ENCODE measurements at places on chromosomes 2 and 18.

DNA sequence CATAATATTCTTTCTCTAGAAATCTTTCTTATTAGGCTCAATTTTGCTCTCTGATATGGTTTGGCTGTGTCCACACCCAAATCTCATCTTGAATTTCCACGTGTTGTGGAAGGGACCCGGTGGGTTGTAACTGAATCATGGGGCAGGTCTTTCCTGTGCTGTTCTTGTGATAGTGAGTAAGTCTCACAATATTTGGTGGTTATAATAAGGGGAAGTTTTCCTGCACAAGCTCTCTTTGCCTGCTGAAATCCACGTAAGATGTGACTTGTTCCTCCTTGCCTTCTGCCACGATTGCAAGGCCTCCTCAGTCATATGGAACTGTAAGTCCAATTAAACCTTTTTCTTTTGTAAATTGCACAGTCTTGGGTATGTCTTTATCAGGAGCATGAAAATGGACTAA is 73.8 kb downstream of the CAVIN2 start:
- DNase-seq = no peak

- DNase-seq = peak; percentile 23
Measured at GRCh38 chr2:25043241-25043867, 1.5 kb downstream of the EFR3B start.

- DNase-seq = no peak
Measured at GRCh38 chr2:231390667-231391066, 4.8 kb upstream of the B3GNT7 start.

DNA sequence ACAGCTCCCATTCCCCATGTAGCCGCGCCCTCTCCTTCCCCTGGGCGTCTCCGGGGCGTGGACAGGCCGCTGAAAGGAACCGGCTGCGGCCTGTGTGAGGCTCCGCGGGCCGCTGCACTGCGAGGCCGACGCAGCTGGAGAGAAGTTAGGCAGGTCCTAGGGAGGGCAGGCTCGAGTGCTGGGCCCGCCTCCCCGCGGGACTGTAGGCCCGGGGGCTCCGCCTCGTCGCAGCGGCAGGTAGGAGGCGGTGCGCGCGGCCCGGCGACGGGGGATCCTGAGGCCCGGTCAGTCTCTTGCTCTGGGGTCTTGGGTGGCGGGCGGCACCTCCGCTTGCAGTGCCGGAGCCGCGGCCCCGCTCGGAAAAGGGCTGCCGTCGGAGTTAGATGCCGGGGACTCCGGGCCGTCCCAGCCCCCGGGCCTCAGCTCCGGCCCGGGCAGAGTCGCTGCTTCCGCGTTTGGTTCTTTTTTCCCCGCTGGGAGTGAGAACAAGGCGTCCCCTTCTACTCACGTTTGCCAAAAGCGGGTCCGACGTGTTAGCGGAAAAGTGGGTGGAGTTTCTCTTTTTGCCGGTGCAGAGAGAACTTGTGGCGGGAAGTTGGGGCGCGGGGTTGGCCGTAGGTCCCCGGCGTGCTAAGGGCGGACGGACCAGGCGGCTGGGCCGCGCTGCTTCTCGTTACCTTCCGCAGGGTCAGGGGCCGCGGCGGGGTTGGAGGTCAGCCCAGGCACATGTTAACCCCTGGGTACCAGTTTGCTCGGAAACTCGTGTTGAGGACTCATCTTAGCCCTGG is at the start of gene VRK2:
TSS of gene VRK2 (plus strand) at position 222 of the 788 bp plus-strand sequence. CDS start 2,026 bp downstream, outside the sequence.
- DNase-seq = peak; percentile 69

GRCh38 chr18:58335223-58335622 is 291.2 kb downstream of the NEDD4L start:
- DNase-seq = no peak

DNA sequence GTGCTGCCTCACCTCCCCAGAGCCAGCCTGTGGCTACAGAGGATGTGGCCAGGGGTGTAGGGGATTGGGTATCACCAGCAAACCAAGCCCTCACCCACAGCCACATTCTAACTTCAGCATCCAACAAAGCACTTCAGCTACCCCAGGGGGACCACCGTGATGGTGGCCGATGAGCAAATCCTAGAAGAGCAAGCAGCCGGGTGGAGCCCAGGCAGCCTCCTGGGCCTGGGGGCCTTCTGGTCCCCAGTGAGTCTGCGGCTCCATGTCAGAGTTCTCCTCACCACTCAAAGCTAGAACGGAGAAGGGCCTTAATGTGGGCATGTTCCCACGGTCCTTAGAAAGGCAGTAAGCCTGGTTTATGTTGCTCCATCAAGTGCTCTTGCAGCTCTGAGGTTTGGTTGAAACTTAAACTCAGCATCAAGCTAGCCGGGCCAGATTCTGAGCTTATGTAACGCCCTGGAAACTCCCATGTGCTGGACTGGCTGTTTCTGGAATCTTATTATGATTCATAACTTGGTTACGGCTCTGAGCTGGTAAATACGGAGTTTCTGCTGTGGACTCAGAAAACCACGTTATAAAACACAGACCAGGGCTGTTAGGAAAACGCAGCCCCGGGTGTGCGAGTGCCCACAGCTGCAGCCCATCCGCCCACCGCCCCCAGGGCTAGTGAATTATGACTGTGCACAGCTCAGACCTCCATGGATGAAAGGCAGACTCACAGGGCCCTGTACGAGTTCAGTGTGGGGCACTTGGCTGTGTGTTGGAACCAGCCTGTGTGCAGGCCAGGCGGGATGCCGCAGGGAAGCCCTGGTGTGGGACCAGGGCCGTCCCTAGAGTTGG is 99.8 kb downstream of the SEPTIN10 start:
- DNase-seq = peak; percentile 19

GRCh38 chr18:76075777-76076176 is 419.3 kb downstream of the ZNF516 start:
- DNase-seq = no peak

- DNase-seq = no peak
Measured at GRCh38 chr2:240462073-240462706, 26.7 kb downstream of the GPC1 start.

DNA sequence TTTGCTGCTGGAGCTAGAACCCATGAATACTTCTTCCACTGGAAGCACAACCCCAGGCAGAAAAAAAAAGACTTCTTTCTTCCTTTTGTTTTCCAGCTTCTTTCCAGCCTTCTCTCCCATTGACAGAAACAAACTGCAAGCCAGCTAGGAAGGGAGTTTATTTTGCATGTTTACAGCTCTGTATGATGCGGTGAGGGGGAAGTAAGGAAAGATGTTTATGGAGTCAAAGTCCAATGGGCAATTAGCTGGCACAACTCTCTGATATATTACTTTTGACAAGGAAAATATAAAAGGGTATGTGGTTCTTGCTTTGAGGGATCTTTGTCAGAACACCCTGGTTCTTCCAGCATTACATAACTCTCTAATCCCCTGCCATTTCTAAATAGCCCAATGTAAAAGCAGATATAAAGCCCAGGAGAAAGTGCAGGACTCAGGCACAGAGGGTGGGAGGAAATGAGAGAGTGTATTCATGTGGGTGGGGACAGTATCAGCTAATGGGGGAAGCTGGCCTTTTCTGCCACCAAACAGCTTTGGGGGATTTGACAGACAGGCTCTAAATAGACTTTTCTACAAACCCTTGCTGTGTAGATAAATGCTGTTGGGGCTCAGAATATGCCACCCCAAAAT is 9.3 kb upstream of the NMS start:
- no peak for DNase-seq

DNA sequence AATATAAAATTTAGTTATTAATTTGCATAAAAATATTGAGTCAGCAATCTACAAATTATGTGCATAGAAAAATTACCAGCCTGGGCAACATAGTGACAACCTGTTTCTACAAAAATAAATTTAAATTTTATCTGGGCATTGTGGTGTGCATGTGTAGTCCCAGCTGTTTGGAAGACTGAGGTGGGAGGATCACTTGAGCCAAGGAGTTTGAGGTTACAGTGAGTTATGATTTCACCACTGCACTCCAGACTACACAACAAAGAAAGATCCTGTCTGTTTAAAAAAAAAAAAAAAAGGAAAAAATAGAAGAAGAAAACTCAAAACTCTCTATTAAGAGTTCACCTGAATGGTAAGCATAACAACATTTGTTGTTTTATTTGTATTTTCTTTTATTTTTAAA is 1048.4 kb upstream of the CDH2 start:
- DNase-seq = no peak

GRCh38 chr18:72100465-72101004 is 443.6 kb downstream of the CBLN2 start:
- no peak for DNase-seq

GRCh38 chr2:163528640-163529217 is 207.1 kb downstream of the FIGN start:
- no peak for DNase-seq

- DNase-seq = no peak
Measured at GRCh38 chr2:223855426-223855825, 18.0 kb upstream of the AP1S3 start.

GRCh38 chr18:6396276-6396675 is 18.4 kb downstream of the L3MBTL4 start:
- DNase-seq = no peak

- DNase-seq = no peak
Measured at GRCh38 chr18:79955302-79956075, 4.0 kb upstream of the SLC66A2 start.

DNA sequence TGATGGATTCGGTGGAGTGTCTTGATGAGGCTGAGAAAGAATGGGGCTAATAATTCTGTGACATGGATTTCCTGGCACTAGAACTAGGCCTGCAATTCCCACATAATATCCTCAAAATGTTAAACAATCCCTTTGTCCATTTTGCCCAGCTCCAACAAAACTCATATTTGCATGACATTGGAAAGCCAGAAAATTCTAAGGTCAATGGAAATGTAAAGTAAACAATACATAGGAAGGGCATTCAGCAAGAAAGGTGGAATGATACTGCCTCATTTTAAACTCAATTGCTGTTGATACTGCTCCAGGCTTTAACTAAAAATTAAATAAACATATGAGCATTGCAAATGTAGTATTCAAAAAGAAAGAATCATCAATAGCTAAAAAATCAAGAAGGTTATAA is 434.8 kb upstream of the SLC8A1 start:
- no peak for DNase-seq

GRCh38 chr2:196142825-196143224 is 28.6 kb downstream of the STK17B start:
- DNase-seq = no peak

GRCh38 chr2:34547900-34548299 is 948.8 kb upstream of the FAM98A start:
- DNase-seq = no peak

- no peak for DNase-seq
Measured at GRCh38 chr2:196380575-196380974, 209.2 kb upstream of the STK17B start.

- no peak for DNase-seq
Measured at GRCh38 chr2:229392196-229392595, 121.1 kb upstream of the PID1 start.

DNA sequence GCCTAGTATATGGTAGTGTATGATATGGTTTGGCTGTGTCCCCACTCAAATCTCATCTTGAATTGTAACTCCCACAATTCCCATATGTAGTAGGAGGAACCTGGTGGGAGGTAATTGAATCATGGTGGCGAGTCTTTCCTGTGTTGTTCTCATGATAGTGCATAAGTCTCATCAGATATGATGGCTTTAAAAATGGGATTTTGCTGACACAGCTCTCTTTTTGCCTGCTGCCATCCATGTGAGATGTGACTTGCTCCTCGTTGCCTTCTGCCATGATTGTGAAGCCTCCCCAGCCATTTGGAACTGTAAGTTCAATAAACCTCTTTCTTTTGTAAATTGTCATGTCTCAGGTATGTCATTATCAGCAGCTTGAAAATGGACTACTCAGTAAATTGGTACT is 9.5 kb upstream of the SCN1A start:
- DNase-seq = no peak

DNA sequence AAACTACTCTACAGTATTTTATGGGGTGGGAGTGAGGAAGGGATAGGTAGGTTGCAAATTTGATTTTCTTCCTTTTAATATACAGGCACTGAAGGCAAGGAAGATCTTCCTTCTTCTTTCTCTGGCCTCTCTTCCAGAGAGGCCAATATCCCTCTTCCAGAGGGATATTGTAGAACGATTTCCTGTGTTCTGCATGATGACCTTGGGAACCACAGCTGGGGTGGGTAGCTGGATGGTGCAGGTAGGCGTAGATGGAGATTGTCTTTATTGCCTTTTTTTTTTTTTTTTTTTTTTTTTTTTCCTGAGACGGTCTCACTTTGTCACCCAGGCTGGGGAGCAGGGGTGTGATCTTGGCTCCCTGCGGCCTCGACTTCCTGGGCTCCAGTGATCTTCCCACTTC is 49.4 kb downstream of the GATA6 start:
- DNase-seq = no peak

DNA sequence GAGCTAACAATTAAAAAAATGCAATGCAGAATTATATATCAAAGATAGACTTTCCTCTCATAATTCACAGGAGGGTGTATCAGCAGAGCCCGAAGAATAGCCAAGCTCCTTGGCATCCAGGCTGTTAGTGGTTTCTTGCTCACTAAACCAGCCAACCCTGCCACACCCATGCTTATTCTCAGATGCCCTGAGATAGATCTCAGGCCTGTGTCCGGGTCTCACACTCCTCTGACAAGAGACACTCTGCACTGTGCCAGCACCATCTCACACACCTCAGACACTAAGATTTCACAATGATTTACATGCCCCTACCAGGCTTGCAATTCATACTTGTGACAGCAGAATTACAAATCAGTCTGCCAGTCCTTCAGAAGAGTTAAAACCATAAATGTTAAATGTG is 64.5 kb downstream of the OSBPL1A start:
- no peak for DNase-seq

- DNase-seq = no peak
Measured at GRCh38 chr2:225326969-225327368, 72.5 kb upstream of the NYAP2 start.

- no peak for DNase-seq
Measured at GRCh38 chr18:58605027-58606020, 23.6 kb downstream of the ALPK2 start.

GRCh38 chr2:27264253-27264752 is 1.5 kb upstream of the SLC30A3 start:
- DNase-seq = no peak

GRCh38 chr18:24756385-24756784 is 295.9 kb downstream of the HRH4 start:
- no peak for DNase-seq

DNA sequence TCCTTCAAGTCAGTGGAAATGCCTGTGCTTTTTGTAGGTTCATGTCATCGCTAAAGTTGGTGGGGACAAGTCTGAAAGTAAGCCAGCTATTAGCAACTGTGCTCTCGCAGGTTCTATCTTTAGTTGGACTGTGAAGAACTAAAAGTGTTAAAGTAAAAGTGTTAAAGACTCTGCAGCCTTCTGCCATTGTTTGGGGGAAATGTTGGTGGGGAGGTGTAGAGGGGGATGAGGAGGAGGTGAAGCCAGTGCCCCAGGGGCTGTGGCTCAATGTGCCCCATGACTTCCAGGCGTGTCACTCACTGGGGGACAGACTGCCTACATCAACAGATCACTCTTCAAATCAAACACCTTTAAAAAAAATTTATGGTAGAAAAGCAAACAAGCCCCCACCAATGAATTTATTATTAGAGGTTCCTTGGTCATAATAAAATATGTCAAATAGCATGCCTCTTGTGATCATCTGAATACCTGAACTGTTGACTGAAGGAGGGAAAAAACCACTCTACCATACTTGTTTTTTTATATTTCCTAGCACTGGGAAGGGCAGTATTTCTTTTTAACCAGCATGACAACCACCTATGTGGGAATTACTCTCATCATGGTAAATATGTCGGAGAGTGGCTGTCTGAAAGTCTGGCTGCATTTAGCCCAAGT is 19.3 kb downstream of the TGFA start:
- no peak for DNase-seq

- DNase-seq = no peak
Measured at GRCh38 chr18:30730915-30731314, 311.6 kb downstream of the DSC3 start.

Measured in GOT3 (cell line).